ENCODE measurements at places on chromosomes 7 and 10.

- DNase-seq = no peak
Measured at GRCh38 chr7:43625453-43625852, 42.5 kb downstream of the STK17A start.

GRCh38 chr7:32336726-32337125 lies 153.5 kb downstream of the LSM5 start:
- DNase-seq = no peak

DNA sequence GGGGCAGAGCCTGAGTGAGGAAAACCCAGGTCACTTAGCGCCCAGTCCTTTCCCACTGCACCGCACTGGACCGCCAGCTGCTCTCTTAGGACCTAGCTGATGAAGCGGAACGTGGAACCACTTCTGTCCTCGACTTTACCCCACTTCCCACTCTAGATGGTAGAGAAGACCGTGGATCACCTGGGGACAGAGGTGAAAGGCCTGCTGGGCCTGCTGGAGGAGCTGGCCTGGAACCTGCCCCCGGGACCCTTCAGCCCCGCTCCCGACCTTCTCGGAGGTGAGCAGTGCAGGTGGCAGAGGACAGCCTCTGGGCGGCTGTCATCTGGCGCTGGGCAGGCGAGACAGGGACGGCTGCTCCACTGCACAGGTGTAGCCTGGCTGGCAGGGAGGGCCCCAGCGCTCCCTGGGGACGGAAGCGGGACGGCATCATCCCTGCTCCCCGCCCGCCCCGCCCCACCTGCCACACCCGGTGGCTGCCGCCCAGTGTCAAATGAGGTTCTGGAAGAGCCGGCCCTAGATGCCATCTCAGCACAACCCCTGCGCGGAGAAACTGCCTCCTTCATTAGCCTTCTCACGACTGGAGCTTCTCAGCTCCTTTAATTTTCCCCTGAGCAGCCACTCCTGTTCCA lies 11.7 kb downstream of the PLAC9 start:
- DNase-seq = no peak

- no peak for DNase-seq
Measured at GRCh38 chr7:133300088-133300487, 47.2 kb downstream of the EXOC4 start.

GRCh38 chr10:42111661-42112330 lies 526.6 kb downstream of the ZNF33B start:
- no peak for DNase-seq

GRCh38 chr7:158751751-158752150 lies 47.1 kb upstream of the NCAPG2 start:
- DNase-seq = no peak

DNA sequence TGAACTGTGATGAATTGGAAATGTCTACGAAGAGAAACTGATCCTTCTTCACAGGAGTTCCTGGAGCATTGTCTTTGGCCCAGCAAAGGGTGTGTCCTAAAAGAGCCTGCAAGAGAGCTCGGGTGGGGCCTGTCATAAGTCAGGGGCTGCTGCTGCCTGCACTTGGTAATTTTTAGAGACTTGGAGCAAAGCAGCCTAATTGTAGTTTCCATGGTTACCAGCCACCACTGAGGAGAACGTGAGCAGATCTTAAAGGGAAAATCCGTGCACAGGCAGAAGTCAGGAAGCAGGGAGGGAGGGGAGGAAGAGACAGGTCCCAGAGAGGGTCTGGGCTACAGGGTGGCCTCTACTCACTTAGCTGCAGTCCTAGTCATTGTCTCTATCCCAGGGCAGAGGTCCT lies 463.6 kb downstream of the PLXNA4 start:
- DNase-seq = no peak

GRCh38 chr10:89228962-89229361 lies 21.8 kb upstream of the CH25H start:
- no peak for DNase-seq

GRCh38 chr7:78716876-78717275 lies 736.6 kb downstream of the MAGI2 start:
- DNase-seq = no peak

DNA sequence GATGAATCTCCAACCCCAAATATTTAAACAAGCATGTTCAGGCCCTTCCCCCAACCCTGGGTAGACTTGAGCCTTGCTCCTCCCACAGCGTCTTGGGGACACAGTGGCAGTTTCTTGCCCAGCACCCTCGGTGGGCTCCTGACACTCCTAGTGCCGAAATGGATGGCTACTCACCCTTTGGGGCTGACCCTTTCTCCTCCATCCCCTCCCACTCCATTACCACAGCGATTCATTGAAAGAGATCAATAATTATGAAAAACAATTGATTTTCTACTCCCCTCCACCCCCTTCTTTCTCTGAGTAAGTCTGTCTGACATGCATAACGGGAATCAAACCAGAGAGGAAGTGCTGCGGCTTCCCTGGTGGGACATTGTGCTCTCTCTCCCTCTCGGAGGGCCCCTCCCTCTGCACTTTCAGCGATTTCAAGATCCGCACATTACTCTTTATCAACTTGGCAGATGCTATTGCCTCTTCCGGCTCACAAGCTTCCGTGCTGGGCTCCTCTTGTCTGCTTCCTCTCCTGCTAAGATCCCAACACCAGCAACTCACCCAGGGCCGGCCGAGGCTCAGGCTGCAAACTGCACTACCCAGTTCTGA lies 79.0 kb upstream of the PLXNA4 start:
- DNase-seq = no peak

- no peak for DNase-seq
Measured at GRCh38 chr10:88810196-88810961, 7.8 kb downstream of the LIPM start.

DNA sequence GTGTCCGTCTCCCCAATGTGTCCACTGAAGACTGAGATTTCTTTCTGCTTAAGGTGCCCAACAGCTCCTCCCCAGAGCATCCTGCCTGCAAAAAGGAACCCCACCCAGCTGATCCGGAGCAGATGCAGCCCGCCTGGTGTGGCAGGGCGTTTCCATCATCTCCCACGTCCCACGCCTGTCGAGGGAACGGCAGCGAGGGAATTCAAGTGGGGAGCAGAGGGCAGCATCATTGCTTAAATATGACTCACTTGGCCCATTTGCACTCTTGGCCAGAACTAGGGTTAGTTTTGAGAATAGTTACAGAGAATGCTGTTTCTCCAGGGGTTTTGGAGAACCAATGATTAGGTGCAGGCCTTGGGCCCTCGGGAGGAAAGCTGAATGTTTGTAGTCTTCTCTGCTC lies 20.8 kb downstream of the VWA2 start:
- no peak for DNase-seq

DNA sequence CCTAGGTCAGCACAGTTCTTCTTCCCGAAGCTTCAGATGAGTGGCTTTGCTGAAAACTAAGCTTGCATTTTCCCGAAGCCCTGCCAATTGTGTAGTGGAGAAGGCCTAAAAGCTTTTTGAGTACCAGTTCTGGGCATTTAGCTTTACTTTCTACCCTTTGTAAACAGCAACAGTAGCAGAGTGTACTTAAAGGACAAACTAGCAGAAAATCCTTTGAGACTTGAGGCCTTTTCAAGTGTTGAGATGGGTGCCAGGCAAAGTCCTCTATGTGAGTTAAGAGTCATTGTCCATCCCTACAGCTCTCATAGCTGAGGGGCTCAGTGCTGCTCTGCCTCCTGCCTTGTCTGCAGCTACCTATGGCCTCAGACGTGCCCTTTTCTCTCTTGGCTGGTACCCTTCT lies 368.2 kb downstream of the CCSER2 start:
- DNase-seq = no peak

- DNase-seq = no peak
Measured at GRCh38 chr7:107479303-107479702, 9.4 kb downstream of the GPR22 start.

GRCh38 chr10:102504179-102504975 lies 605 bp downstream of the SUFU start:
- no peak for DNase-seq

GRCh38 chr10:78620985-78621799 lies 447.6 kb upstream of the ZMIZ1 start:
- no peak for DNase-seq

GRCh38 chr10:125441151-125441550 lies 241.8 kb downstream of the TEX36 start:
- no peak for DNase-seq

DNA sequence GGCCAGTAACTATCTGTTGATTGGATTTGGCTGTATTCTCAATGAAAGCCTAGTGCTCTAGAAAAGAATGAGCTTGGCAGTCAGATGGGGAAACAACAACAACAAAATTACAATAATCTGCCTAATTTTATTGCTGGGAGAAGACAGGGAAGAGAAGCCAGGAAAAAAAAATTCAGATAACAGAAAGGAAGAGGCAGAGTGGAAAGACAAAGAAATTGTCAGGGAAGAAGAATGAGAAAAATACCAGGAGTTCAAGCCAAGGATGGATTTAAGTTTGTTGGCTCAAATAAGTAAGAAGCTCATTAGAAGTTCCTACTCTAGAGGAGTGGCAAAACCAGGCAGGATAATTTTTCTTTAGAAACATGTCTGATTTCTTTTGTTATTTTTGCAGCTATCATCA lies 45.9 kb upstream of the PRKG1 start:
- no peak for DNase-seq

- no peak for DNase-seq
Measured at GRCh38 chr7:112926018-112926417, 135.8 kb upstream of the TMEM168 start.

- no peak for DNase-seq
Measured at GRCh38 chr10:110138197-110138812, 69.1 kb upstream of the MXI1 start.
